ENCODE measurements at places on chromosomes 13 and 19.

GRCh38 chr19:45306518-45307027 lies 16.1 kb downstream of the CKM start:
- no peak overlapping the region for H3K4me3 ChIP-seq
- DNase-seq: no peak
- no peaks in the 10 kb centered on the region for H3K27me3 ChIP-seq
- no peak overlapping the region for H3K27ac ChIP-seq
- H3K36me3 ChIP-seq: no peaks in the 10 kb centered on the region
- H3K4me1 ChIP-seq: no peaks in the 10 kb centered on the region

- H3K27me3 ChIP-seq: peaks cover 13% of the 10 kb centered on the region
- no peak overlapping the region for H3K27ac ChIP-seq
- DNase-seq: no peak
- H3K4me3 ChIP-seq: no peak overlapping the region
- no peaks in the 10 kb centered on the region for H3K4me1 ChIP-seq
Measured at GRCh38 chr19:7894612-7895309, 6.5 kb downstream of the LRRC8E start.

DNA sequence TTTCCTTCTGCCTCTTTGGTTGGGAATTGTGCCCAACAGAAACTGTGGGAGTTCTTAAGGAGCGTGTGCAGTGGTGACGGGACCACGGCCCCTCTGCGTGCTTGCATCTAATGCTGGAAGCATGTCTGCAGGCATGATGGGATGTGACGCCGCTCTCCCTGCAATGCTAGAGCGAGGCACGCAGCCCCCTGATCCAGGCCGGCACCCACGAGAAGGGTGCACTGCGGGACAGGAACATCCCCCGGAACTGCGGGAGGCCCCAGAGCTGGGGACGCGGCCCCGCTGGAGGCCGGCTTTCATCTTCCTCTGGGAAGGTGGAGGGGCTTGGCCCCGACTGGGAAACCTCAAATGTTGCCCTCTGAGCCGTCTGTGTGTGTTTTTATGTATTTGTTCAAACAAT lies 32.7 kb downstream of the TMEM255B start:
- H3K36me3 ChIP-seq: no peaks in the 10 kb centered on the region
- no peak overlapping the region for H3K4me3 ChIP-seq
- H3K4me1 ChIP-seq: no peaks in the 10 kb centered on the region
- DNase-seq: no peak
- H3K27me3 ChIP-seq: no peaks in the 10 kb centered on the region
- H3K27ac ChIP-seq: no peak overlapping the region

DNA sequence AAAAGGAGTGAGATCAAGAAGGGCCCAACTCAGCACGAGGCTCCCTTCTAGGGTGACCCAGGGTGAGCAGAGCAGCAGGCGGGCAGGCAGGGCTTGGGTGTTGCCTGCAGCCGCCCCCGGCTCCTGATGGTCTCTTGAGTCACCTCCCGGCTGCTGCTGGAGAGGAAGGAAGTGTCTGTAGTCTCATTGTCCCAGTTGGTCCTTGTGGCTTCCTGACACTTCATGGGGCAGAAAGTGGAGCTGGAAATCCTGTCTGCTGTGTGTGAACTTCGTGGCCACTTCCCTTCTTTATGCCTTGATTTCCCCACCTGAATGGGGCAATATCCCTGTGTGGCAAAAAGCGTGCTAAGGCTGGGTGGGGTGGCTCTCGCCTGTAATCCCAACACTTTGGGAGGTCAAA lies 2.5 kb downstream of the MAP1S start:
- no peak for DNase-seq
- H3K27ac ChIP-seq: peak overlapping the region; percentile 10
- H3K4me3 ChIP-seq: peak overlapping the region; percentile 91
- H3K4me1 ChIP-seq: peaks cover 43% of the 10 kb centered on the region
- H3K27me3 ChIP-seq: no peaks in the 10 kb centered on the region

DNA sequence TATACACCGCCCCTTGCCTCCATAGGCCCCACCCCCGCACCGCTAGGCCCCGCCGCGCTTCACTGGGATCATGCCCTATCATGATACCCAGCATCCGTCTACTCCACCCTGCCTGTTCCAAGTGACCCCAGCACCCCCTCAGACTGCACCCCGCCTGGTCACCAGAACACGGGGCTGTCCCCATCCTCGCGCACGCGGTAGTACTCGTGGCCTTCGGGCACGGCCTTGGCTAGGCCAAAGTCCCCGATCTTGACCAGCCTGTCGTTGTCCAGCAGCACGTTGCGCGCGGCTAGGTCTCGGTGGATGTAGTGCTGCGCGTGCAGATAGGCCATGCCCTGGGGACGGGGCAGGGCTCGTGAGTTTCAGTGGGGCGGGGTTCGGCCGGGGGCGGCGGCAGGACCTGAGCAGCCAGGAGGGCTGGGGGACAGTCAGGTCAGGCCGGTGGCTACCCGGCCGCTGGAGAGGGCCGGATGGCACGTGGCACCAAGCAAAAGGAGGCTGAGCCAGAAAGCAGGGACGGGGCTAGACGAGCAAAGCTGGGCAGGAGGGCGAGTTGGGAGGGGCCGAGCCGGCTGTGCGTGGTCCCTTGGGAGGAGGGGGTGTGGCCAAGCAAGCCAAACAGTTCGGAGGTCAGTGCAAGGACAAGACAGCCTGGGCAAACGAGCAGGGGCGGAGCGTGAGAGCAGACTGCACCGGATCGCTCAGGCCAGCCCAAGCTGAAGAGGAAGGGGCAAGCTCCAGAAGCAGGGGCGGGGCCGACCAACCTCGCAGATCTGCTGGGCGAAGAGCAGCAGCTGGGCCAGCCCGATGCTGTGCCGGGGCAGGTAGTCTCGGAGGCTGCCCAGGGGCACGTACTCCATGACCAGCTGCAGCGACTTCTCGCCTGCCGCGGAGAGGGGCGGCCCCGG lies 13.6 kb upstream of the ICAM3 start:
- H3K27ac ChIP-seq: no peak overlapping the region
- H3K4me3 ChIP-seq: no peak overlapping the region
- H3K27me3 ChIP-seq: no peaks in the 10 kb centered on the region
- DNase-seq: no peak
- H3K4me1 ChIP-seq: no peaks in the 10 kb centered on the region

DNA sequence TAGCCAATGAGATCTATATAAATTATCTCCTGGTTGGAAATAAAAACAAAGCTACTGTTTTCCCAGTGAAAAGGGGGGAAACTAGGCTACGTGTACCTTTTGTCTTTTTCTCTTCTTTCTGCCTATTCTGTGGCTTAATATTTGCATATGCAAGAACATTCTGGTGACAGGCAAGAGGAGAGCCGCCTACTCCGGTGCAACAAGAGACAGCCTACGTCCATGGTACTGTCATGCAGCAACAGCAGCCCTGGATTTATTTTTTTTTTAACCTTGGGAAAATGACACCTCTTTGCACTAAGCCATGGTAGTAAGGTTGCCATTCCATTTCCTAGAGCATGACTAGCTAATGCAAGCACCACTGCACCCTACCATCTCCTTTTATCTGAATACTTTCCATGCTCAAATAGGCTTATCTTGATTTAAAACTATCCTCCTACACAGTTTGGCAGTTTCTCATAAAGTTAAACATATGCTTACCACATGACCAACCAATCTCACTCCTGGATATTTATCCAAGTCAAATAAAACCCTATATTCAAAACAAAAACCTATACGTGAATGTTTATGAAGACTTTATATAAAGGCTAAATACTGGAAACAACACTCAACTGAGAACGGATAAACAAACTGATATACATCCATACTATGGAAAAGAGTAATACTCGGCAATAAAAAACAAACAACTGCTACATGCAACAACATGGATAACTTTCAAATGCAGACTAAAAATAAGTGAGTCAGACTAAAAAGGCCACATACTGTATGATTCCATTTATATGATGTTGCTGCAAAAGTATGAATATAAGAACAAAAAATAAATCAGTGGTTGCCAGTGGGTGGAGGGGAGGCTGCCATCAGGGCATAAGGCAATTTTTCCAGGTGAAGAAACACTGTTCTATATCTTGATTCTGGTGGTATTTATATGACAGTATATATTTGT lies 17.3 kb downstream of the NUFIP1 start:
- H3K36me3 ChIP-seq: peaks cover 14% of the 10 kb centered on the region
- H3K27ac ChIP-seq: no peak overlapping the region
- no peaks in the 10 kb centered on the region for H3K27me3 ChIP-seq
- no peak overlapping the region for H3K4me3 ChIP-seq
- no peaks in the 10 kb centered on the region for H3K4me1 ChIP-seq

GRCh38 chr19:32265995-32266394 lies 79.4 kb upstream of the ZNF507 start:
- H3K36me3 ChIP-seq: no peaks in the 10 kb centered on the region
- H3K27ac ChIP-seq: no peak overlapping the region
- no peaks in the 10 kb centered on the region for H3K4me1 ChIP-seq
- DNase-seq: no peak

DNA sequence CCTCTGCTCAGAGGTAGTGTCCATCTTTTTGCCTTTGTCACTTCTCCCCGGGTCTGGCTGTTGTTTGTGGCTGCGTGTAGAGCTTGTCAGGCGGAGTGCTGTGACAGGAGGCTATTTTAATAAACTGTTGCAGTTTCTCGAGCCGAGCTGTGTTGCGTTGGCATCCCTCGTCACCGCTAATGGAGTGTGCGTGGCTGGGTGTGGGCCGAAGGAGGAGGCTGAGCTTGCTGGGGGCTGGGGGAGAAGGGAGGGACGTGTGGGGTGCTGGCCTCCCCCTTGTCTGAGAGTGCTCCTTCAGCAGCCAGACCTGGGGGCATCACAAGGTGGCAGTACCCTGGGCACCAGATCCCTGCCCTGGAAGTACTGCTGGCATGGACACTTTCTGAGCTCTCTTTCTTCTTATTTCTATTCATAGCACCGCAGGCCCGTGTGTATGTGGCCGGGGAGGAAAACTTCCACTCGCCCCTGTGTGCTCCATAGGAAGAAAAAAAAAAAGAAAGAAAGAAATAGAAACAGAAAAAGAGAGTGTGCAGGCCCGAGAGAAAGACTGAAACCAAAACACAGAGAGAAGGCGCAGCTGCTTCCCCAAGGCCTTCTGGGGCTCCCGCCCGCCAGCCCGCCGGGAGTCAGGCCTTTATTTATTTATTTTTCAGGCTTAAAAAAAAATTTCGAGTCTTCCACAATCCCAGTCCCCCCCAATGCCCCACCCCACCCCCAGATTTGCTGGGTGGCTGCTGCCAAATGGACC lies 27.0 kb downstream of the NFIX start:
- H3K4me1 ChIP-seq: peaks cover 17% of the 10 kb centered on the region
- no peak overlapping the region for H3K4me3 ChIP-seq
- peaks cover 49% of the 10 kb centered on the region for H3K27me3 ChIP-seq
- H3K36me3 ChIP-seq: no peaks in the 10 kb centered on the region

GRCh38 chr13:91397595-91397994 lies 826 bp upstream of the GPC5 start:
- no peak for DNase-seq
- H3K36me3 ChIP-seq: no peaks in the 10 kb centered on the region
- H3K27ac ChIP-seq: no peak overlapping the region
- H3K4me1 ChIP-seq: peaks cover 15% of the 10 kb centered on the region
- H3K4me3 ChIP-seq: no peak overlapping the region

GRCh38 chr19:2195914-2196313 lies 32.2 kb downstream of the DOT1L start:
- no peaks in the 10 kb centered on the region for H3K4me1 ChIP-seq
- H3K4me3 ChIP-seq: no peak overlapping the region

DNA sequence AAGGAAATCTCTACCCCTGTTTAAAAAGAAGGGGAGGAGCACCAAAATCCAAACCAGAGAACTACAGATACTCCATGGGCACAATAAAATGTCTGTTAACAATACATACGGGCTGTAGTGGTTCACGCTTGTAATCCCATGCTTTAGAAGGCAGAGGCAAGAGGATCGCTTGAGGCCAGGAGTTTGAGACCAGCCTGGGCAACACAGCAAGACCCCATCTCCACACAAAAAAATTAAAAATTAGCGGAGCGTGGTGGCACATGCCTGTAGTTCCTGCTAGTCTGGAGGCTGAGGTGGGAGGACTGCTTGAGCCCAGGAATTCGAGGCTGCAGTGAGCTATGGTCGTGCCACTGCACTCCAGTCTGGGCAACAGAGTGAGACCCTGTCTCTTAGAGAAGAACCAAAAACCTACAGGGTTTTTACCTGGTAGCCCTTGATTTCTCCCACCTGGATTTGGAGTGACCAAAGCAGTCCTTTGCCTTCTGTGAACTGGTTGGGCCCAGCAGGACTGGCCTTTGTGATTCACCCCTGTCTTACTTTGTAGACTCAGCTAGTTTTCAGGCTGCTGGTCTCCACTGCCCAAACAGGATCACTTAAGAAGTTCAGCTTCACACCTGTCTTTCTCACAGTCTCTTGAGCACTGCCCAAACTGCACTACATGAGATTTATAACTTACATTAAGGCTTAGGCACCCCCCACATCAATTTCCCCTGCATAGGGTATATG lies 38.7 kb upstream of the FLT1 start:
- DNase-seq: no peak
- H3K36me3 ChIP-seq: no peaks in the 10 kb centered on the region
- H3K27ac ChIP-seq: no peak overlapping the region
- peaks cover 22% of the 10 kb centered on the region for H3K27me3 ChIP-seq
- peaks cover 1% of the 10 kb centered on the region for H3K4me1 ChIP-seq
- peak overlapping the region; percentile 45 for H3K4me3 ChIP-seq

DNA sequence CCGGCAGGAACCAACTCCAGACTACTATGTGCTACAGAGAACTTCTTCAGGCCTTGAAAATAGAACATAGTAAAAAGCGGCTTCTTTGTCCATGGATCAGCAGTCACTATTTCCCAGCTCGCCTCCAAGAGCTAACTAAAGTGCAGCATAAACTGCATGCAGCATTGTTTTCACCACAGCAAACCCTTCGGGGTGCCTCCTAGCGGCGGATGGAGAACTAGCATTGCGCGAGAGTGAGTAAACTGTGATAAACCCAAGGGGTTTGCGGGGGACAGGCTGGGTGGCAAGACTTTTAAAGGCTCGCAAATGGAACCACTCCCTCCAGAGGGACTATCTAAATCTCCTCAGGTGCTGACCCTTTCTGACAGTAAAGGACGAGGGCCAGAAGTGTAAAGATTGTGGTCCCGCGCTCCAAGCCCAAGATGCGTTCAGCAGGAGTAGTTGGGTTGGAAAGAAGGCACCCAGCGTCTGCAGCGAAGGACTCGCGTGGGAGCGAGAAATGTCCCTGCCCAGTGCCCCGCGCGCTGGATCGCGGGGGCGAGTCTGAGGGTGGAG lies 21.5 kb upstream of the SGCG start:
- no peak for DNase-seq
- no peaks in the 10 kb centered on the region for H3K36me3 ChIP-seq
- peaks cover 24% of the 10 kb centered on the region for H3K27me3 ChIP-seq
- no peak overlapping the region for H3K27ac ChIP-seq
- H3K4me3 ChIP-seq: no peak overlapping the region

DNA sequence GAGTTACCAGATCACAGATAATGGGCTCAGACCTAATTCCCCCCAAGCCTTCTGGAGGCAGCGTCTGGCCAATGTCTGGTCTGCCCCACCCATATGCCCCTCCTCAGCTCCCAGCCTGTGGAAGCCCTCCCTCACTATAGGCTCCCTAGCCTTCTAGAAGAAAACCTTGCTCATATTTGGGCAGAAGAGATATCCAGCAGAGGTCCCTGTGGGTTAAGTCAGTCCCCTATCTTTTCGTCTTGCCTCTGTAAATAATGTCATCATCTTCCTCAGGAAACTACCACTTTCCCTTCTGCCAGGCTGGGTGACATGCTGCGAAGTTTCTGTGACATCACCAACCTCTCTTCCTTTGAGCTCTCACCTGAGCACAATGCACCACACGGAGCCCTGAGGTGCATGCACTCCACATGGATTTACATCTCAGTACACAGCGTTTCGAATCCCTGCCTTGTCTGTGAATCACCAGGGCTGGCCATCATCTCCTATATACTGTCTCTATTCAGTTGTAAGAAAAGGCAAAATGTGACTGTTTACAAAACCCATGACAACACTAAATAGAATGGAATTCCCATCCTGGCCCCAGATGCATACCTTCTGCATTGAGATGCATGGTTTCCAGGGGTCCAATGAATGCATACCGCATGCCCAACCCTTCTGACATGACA lies 112.8 kb downstream of the CRYL1 start:
- H3K4me1 ChIP-seq: peaks cover 31% of the 10 kb centered on the region
- H3K36me3 ChIP-seq: peaks cover 13% of the 10 kb centered on the region
- no peak for DNase-seq
- peak overlapping the region; percentile 21 for H3K27ac ChIP-seq

Data from activated T-helper 1 cell treated with anti-CD3 and anti-CD28 coated beads, Interleukin-12 subunit alpha, Interleukin-12 subunit beta, Interleukin-2, Interleukin-4 antibody, amounts not matched to agents 30 ng/mL and 10 ng/mL and 1 ng/mL, durations not matched to agents 14 hours and 24 hours and 36 hours (primary cell).